CD4-positive, alpha-beta T cell treated with Interferon alpha-2 for 1 hour (primary cell): ENCODE measurements at places on chromosomes 4 and X.

DNA sequence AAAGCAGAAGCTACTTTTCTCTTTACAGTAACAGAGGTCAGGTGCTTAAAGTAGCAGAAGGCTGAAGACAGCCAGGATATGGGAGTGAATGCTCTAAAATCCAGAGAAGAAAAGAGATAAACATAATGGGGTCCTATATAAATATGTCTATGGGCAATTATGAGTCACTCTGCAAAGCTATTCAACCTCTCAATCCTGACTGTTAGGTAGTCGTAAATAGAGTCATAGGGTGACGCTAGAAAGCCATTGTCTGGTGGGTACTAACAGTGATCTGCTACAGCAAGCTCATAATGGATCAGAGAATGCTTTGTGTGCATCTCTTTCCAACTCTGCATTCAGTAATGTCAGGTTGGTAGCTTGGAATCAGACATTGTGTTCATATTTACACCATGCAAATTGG is 53.5 kb upstream of the PDE5A start:
- no peak for DNase-seq

GRCh38 chr4:70315928-70316327 is 18.9 kb upstream of the CABS1 start:
- no peak for DNase-seq

DNA sequence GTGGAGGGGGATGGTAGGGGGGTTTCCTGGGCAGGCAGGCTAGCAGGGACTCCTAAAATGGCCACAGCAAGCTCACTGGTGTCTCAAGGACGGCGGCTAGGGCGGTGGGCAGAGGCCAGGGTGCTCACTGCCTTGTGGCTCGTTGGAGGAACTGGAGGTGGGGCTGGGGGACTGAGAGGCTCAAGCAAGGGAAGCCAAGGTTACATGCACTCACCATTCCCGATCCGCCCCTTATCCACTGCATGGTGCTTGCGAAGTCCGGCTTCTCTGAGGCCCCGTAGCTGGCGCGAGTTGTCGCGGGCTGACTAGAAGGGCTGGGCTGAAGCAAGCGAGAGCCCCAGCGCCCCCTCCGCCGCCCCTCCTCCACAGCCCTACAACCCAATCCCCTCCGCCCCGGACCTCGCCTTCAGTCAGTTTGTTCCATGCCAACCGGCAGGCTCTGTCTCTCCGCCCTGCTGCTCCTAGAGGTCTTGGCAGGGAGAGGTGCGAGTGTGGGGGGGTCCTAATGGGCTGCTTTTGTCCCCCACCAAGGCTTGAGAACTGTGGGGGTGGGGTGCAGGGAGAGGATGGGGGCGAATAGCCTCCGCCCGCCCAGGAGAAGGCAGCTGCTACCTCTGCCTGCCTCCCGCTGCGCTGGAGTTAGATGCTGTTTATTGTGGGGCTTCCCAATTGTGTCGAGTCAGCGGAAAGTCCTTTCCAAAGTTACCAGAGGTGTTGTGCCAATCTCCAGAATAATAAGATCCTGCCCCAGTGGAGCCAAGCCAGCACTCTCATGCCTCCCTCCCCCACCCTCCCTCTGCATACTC is at the start of gene ARHGEF9:
Gene ARHGEF9, minus strand, starts transcription at position 313 of the 806 bp plus-strand sequence. Its CDS starts 69 bp downstream, at position 244.
- no peak for DNase-seq

DNA sequence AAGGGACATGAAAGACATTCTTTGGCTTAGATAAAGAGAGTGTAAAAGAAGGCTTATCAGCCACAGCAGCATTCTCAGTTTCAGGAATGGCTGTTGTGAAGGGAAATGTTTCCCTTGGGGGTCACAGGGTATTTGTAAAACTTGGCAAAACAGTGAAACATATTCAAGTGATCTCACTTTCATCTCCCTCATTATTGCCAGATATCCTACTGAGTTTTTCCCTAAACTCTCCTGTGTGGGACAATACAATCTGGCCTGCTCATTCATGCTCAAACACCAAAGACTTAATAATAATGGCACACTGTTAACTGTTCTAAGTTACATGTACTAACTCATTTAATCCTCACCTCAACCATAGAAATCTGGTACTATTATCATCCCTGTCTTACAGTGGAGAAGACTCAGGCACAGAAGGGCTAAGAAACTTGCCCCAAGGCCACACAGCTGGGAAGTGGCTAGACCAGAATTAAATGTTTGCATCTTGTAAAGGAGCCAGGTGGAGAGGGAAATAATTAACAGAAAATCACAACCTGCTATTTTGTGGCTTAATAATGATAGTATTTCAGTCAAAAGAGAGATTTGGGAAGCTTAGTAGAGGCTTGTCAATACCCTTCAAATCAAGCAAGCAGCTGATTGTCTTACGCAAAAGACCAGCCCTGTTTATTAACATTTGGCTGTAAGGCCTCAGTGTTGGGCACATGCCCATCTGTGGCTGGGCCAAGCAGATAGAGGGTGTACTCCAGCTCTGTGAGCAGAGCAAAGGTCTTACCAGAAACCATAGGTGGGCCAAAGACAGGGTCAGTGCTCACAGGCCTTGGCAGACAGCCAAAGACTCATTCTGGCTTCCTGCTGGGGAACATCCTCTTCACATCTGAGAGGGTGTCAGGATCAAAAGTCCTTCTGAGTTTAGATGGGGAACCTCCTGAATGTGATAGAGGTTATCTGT is 17.3 kb downstream of the SMPX start:
- DNase-seq = no peak

GRCh38 chr4:81606801-81607501 is 135.2 kb upstream of the RASGEF1B start:
- peak; percentile 18 for DNase-seq

GRCh38 chr4:137623013-137623412 is 90.7 kb upstream of the PCDH18 start:
- no peak for DNase-seq

DNA sequence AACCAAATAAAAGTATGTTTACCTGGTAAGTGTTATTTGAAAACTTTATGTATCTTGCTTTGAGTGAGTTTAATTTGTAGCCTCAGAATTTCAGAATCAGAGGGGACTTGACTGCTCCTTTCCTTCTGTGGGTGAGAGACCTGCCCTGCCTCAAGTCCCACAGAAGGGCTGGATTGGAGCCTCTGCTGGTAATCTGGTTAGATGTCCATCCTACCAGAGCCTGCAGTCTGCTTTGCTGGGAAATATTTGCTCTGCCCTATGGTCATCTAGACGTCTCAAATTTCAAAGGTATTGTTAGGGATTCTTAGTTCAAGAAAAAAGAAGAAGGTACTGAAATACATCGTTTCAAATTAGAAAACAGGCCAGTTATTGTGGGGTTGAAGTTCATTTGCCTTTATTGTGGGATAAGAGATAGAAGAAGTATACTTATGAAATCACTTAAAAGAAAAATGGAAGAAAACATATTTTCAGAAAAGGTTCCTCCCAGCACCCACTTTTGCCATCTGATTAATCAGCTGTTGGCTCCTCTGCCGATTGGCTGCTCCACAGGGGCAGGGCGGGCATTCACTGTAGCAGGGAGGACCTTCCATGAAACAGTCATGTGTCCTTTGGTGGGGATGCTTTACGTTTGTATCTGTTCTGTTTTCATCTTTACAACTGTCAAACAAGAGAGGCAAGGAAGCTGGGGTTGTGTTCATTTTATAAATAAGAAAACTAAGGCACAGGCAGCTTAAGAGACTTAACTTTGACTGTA is 73.3 kb upstream of the TLR2 start:
- DNase-seq = no peak
